Heart left ventricle (tissue), 16 donors: ENCODE measurements at places on chromosomes 4 and X. TPM values are rescaled to one million over a fixed set of nuclear protein-coding genes. Genes with fewer than 3 reads are reported as not detected.

- no peak overlapping the region for H3K4me3 ChIP-seq
- no peaks in the 10 kb centered on the region for H3K4me1 ChIP-seq
- H3K36me3 ChIP-seq: no peaks in the 10 kb centered on the region
- no peak overlapping the region for H3K27ac ChIP-seq
- no peak for DNase-seq
Measured at GRCh38 chr4:108544481-108544880, 75.9 kb upstream of the RPL34 start.

The IRF2 gene
- total RNA-seq: 30.0 TPM

- DNase-seq: no peak
- H3K27ac ChIP-seq: no peak overlapping the region
- H3K27me3 ChIP-seq: no peaks in the 10 kb centered on the region
- H3K4me3 ChIP-seq: no peak overlapping the region
- no peaks in the 10 kb centered on the region for H3K36me3 ChIP-seq
- H3K4me1 ChIP-seq: no peaks in the 10 kb centered on the region
Measured at GRCh38 chr4:164824581-164824980, 52.4 kb upstream of the APELA start.

The GPM6B gene
- 2.1 TPM for total RNA-seq

GRCh38 chr4:11416071-11416766 lies 12.5 kb downstream of the HS3ST1 start:
- H3K36me3 ChIP-seq: no peaks in the 10 kb centered on the region
- H3K4me1 ChIP-seq: no peaks in the 10 kb centered on the region
- H3K4me3 ChIP-seq: no peak overlapping the region
- DNase-seq: no peak
- H3K27me3 ChIP-seq: no peaks in the 10 kb centered on the region

The FTSJ1 gene
- total RNA-seq: 15.0 TPM

DNA sequence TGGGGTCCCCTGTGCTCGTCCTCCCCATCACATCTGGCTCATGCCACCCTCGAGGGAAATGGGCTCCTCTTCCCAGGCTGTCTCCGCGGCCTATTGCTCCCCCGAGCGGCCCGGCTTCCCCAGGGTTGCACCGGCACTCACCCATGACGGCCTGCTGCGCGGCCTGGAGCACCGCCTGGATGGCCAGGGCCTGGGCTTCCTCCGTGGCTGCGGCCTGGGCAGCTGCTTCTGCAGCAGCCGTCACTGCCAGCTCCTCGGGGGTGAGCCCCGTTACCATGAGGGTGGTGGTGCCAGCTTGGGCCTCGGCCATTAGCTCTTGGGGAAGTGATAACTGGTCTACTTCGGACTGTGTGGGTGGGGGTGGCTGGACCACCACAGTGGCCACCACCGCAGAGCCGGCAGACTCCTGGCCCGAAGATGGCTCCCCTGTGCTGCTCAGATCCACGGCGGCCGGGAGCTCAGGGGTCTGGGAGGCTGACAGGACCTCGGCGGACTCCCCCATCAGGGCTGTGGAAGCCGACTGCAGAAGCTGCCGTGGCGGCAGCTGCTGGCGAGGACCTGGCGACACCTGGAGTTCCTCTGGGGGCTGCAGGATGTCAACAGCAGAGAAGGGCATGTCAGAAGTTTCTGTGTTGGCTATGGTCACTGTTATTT lies 8.1 kb upstream of the RENBP start:
- no peaks in the 10 kb centered on the region for H3K27me3 ChIP-seq
- H3K36me3 ChIP-seq: no peaks in the 10 kb centered on the region
- no peak overlapping the region for H3K27ac ChIP-seq
- no peak for DNase-seq
- no peak overlapping the region for H3K4me3 ChIP-seq

The ADH7 gene
- total RNA-seq: not detected

The ARMCX1 gene
- 33.8 TPM for total RNA-seq

The DDX53 gene
- not detected for total RNA-seq
